Activated CD4-positive, alpha-beta T cell treated with anti-CD3 and anti-CD28 coated beads, Interleukin-2, Interleukin-6, amounts not matched to agents 100 ng/mL and 50 ng/mL, durations not matched to agents 16 hours and 8 hours (primary cell): ENCODE measurements at places on chromosomes 3 and 15.
A peak's percentile ranks its signal among the peaks of the same experiment; 100 is the strongest.

DNA sequence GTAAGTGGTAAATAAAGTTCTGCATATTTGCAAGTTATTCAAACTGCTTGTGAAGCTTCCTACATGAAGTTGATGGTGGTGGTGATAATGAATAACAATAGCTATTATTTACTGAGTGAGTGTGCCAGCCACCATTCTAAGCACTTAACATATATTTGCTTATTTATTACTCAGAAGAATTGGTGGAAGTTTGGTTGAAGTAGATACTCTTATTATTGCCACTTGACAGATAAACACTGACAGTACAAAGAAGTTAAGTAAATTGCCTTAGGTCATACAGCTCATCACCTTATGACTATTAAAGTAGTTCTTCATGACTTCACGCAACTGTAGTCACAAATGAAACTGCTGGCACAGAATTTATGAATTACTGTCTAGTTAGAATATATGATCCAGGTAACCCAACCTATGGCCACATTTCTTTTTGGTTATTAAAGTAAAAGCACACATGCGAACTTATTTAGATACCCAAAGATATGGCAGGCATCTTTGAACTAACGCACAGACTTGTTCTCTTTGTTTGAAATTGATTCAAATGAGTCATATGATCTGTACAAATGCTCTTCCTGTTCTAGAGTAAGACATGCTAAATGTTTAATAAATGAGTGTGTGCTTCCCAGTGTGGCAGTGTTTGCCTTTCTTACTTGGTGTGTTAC, 99.8 kb upstream of the NR2F2 start:
- DNase-seq: no peak

GRCh38 chr15:95368755-95369601, 961.5 kb upstream of the NR2F2 start:
- no peak for DNase-seq

GRCh38 chr15:70337277-70338186, 239.8 kb upstream of the TLE3 start:
- DNase-seq: no peak

DNA sequence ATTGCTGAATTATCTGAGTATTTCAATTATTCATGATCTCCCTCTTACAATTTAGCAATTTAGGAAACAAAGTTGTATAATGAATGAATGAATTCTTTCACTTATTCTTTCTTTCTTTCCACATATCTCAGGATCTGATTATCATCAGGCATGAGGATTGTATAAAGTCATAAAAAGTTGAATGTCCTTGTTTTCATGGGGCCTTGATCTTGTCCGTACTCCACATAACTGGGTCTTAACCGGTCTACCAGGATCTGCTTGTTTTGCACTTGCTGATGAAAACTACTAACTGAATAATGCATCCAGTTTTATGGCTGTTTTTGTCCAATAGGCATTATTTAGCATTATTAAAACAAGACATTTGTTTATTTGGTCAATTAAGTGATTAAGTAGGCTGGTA, 12.6 kb downstream of the C3orf85 start:
- DNase-seq: no peak

- no peak for DNase-seq
Observed at GRCh38 chr15:43932907-43933306, 106.1 kb downstream of the WDR76 start.

- DNase-seq: peak; percentile 23
Observed at GRCh38 chr15:91099616-91099994, 452 bp upstream of the SV2B start.

DNA sequence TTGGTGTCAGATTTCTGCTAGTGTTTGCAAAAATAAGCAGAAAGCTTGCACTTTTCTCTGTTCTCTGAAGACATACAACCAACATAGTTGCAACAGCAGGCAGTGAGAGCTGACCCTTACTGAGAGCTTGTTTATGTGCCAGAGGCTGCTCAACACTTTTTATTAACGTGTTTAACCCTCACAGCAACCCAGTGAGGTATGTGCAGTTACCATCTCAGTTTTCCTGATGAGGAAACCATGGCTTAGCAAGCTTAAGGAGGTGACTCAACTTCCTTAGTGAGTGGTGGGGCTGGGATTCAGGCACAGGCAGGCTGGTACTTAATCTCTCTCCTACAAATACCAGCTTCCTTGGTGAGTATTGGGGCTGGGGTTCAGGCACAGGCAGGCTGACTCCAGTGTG, 158.1 kb upstream of the CTDSPL start:
- DNase-seq: no peak

DNA sequence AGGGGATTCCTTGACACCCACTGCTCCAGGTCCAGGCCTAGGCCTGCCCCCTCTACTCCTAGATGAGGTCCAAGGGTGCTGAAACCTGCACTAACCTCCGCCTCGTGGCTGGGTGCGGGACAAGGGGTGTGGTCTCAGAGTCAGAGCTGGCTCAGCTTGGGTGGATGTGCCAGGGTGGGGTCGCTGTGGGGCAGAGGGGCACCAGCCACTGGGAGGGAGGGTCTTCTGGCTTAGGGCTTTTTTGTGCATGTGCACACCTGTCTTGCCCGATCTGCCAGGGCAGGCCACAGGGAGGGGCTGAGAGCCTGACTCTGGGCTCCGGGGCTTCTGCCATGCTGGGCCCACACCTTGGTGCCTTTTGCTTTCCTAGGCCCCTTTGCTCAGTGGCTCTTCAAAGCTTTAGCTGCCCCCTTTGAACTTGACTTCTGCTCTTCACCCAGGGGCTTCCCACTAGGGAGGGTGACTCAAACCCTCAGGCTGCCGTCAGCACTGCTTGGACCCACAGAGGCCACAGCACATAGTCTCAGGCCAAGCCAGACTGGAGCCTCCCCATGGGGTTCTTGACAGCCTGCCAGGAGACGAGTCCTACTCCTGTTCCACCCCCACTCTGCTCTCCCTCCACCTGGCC, 73.0 kb downstream of the KLF13 start:
- DNase-seq: no peak

- peak; percentile 10 for DNase-seq
Observed at GRCh38 chr15:69126054-69126469, 34.4 kb upstream of the GLCE start.

GRCh38 chr3:174335910-174336309, 523.2 kb upstream of the NAALADL2 start:
- DNase-seq: no peak

GRCh38 chr3:189632242-189632641, 1.1 kb downstream of the TP63 start:
- DNase-seq: no peak

GRCh38 chr3:27353221-27353620, 16.0 kb downstream of the NEK10 start:
- no peak for DNase-seq

- no peak for DNase-seq
Observed at GRCh38 chr15:55255714-55256113, 33.9 kb downstream of the RAB27A start.

DNA sequence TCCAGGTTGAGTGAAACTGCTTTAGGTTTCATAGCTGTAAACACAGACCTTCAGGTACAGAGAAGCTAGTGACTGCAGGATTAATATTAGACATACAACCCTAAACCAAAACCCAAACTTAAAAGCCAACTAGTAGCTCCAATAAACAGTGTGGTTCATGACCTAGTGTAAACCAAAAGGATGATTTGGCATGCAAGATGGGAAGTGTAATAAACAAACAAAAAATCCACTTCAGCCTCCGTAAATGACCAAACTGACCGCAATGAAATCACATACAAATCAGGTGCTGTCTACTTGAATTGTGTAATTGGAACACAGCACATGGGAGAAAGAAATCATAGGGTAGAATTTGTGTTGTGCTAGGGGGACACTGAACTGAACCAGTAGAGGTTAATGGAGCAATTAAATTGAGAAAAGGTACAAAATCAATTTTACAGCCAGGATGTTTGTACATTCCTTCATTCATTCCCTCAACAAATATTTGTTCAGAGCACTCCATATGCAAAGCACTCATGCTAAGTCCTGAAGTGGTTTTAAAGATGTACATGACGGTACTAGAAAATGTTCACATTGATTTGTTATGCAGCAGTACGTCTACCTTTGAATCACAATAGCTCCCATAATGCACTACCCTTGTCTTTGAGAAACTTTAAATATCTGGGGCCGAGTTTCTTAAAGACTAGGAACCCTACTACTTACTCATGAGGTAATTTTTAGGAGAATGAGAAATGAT, 21.4 kb upstream of the CHST2 start:
- DNase-seq: no peak

DNA sequence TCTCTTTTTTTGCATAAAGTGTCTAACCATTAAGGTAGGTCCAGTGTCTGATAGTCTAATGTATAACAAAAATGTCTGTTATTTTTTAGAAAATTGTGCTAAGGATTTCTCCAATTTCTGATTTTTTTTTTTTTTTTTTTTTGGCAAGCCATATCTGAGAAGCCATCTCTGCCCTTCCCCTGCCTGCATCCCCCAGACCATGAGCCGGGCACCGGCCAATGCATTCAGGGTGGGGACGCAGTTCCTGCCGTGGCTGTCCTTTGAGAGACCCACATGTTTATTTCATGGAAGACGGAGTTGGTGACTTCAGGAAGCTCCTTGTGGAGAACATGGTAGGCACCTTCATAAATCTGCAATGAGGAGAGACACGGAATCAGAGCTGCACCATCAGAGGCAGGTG, 19.2 kb downstream of the ABTB1 start:
- no peak for DNase-seq

DNA sequence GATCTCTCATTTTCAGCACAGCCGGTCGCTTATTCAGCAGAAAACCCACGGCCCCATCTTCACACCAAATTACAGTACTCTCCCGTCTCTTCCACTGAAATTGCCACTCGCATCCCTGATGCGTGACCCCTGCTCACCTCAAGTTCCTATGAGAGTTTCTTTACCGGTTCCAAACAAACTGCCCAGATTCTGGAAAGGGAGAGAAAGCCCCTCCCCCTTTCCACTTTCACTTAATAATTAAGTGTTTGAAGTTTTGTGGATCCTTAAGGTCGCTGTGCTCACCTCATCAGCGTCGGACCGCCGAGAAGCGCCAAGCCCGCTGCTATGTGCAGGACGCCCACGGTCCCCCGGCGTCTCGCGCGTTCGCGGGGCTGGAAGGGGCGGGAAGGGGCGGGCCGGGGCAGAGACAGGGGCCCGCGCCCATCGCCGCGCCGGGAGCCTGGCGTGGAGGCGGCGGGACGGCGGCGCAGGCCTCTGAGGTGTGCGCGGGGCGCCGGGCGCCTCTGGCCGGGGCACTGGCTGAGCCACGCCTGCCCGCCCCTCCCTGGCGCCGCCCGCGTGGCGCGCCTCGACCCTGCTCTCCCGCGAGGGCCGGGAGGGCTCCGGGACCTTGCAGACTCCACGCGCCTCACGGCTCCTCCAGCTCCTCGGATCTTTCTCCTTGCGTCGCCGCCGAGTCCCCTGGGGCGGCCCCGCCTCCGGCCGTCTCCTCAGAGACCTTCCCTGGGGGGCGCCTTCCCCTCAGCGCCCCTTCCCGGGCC, at the start of gene GPR156:
Gene GPR156 (minus strand): TSS at position 476 of the 761 bp plus-strand sequence. CDS start 41,124 bp downstream, outside the sequence.
- DNase-seq: no peak

DNA sequence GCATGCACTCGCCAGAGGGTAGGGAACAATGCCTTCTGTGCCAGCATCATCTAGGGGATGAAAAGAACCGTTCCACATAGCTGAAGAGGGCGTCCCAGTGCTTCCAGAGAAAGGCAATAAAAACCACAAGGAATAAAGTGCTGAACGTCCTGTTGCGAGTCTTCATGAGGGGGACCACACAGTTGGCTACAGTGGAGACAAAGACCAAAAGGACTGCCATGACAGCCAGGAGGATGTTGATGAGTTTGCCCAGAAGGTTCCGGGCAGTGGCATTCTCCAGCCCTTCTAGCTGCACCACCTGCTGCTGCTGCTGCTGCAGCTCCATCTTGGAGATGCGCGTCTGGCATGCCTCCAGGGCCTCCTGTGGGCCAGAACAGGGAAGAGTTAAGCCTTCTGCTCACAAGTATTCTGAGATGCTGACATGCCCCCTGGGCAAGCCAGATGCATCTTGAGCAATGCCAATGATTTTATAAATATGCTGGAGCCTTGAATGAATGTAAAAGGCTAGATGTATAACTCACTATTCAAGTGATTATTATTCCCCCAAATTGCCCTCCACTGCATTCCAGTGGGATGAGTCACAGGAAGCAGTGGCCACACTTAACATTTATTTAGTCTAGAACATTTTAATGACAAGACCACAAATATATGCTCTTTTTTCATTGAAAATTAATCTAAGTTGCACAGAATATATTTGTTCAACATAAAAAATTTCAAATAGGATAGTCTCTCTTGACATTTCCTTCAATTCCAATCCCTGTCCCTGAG, 45.1 kb upstream of the PLXND1 start:
- DNase-seq: no peak

- no peak for DNase-seq
Observed at GRCh38 chr15:88535100-88535499, 11.4 kb downstream of the DET1 start.
